Activated T-helper 1 cell treated with anti-CD3 and anti-CD28 coated beads, Interleukin-2, amount 50 U/mL, for 16 hours (primary cell): ENCODE measurements at places on chromosomes 3 and 15.

GRCh38 chr3:27971600-27971999 lies 249.5 kb upstream of the EOMES start:
- no peak for DNase-seq

DNA sequence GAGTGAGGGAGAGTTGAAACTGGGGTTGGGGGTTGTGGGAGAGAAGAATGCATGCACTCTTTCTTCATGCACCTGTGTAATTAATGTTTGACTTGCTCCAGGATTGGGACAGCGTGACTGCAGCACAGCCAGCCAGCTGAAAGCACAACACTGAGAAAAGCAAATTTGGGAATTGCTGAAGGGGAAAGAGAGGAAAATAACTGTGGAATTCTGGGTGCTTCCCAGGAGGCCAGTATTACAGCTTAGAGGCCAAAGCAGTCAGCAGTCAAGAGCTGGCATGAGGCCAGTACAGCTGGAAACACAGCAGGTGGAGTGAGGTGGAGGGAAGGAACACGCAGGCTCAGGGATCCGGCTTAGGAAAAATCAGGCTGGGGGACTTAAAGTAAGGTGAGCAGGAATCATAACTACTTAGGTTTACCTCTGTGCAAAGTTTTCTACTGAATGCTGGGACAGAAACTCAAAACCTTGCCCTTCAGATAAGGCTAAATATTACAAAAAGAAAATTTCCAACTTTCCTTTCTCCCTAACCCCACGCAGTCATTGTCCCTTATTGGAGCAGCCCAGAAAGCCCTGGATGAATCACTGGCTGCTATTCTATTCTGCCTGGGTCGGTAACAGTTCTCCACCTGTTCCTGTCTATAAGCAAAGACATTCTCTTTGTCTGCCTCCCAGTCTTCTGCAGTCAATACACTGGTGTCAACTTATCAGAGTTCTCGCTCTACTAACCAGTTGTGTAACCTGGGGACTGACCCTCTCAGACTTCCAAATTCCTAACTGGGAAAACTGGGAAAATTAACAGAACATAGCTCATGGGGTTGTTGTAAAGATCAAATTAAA lies 167.2 kb downstream of the MAGI1 start:
- no peak for DNase-seq

- no peak for DNase-seq
These were observed 43.6 kb downstream of the DMXL2 start for GRCh38 chr15:51579012-51579411.

- no peak for DNase-seq
These were observed 16.0 kb upstream of the SQOR start for GRCh38 chr15:45618813-45619212.

DNA sequence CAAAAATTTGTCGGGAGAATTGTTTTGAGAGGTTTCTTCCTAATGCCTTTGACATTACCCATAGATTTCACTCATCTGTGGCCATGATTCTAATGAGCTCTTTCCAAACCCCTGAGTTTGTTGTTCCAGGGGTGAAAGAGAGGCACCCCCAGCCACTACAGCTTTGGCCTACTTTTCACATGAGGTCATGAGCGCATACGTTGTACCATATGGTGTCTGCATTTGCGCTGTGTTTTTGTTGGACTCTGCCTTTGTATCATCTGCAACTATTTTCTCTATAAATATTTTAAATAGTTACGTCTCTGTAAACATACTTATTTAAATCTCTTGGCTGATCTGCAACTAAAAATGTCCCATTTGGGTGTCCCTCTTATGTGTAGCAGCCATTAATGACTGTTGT lies 107.9 kb downstream of the LRTM1 start:
- DNase-seq: no peak

GRCh38 chr3:110133971-110134370 lies 796.6 kb upstream of the DPPA4 start:
- no peak for DNase-seq
